ENCODE measurements at places on chromosomes 3 and 15.

DNA sequence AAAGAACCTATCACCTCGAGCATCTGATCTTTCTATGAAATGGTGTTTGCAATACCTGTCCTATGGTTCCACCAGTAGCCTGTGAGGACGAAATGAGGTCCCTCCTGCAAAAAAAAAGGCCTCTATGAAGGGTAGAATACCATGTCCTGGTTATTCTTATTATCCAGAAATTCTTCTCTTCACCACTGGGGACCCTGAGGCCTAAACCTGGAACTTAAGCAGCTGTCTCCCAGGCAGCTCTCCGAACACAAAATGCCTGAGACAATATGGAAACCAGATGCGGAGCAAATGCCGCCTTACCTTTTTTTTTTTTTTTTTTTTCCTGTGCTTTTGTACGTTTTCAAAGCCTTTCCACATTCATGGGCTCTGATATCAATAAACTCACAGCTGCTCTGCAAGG is 62.1 kb upstream of the WNT5A start:
- no peak for DNase-seq

DNA sequence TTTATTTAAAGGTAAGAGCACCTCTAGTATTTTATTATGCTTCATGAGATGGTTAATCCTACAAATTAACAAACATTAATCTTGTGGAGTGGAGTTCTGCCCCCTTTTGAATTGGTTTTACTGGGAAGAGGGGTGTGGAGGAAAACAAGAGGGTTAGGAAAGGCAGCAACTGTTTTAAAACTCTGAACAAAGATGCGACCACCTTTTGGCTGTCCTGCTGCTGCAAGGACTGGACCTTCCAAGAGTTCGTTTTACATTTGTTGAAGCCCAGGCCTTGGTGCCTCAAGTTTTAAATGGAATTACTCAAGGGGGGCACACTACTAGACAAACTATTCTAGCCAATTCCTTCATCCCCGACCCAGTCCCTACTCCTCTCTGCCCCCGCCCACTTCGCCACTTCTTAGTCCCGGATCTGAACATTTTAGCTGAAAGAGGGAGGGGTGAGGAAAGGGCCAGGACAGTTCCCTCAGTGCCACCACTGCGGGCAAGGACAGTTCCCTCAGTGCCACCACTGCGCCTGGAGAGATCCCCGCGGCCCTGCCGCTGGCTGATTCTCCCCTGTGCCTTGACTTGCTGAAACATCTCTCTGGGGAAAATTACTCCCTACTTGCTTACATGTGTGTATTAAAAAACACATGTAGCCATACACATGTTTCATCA is 11.2 kb downstream of the SOX2 start:
- DNase-seq, result no peak

GRCh38 chr15:88653200-88654064 is 14.6 kb downstream of the ISG20 start:
- DNase-seq, result peak; percentile 1

GRCh38 chr15:53520996-53521395 is 238.5 kb downstream of the WDR72 start:
- DNase-seq, result no peak

GRCh38 chr3:195809291-195809785 is 2.4 kb downstream of the MUC4 start:
- peak; percentile 85 for DNase-seq

DNA sequence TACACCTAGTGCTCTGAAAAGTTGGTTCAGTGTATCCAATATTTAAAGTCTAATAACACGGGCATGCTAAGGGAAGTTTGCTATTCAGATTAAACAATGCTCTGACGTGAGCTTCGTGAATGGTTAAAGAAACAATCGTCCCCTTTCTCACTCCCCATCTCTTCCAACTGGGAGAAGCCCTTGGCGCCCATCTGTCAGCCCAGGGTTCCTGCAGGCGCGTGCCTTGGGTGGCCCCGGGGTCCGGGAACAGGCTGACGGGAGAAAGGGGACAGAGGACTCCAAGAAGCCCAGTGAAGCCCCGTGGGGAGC is 413 bp downstream of the SEC22C start:
- no peak for DNase-seq

DNA sequence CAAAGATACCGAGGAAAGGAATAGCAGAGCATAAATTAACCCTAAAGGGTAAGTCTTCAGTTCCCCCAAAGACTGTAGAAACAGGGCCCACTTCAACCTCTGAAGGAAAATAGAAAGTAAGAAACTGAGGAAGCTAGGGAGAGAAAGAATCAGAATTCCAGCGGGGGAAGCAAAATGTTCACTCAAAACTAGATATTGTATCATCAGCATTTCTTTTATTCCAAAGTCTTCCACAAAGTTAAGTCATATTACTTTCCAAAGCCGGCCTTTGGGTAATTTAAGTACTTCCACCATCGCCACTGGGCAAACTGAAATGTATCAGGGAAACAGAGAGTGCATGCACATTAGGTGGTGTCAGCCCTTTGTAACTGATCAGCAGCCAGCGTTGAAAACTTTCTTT is 88.3 kb downstream of the RSL24D1 start:
- no peak for DNase-seq

DNA sequence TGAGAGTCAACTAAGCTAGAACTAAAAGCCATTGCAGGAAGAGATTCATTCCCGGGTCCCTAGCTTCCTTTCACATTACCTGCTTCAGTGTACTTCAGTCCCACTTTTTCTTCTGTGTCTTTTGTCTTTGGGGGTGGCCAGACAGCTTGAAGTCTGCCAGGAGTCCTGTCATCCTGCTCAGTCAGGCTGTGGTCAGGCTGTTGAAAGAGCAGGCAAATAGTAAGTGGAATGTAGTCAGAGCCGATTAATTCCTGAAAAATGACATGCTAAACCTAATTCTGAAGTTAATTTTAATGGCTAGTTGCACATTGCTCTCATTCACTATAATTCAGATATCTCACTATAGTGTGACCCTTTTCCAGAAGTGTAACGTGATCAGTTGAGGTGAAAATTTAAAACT is 129.6 kb downstream of the FMN1 start:
- no peak for DNase-seq

GRCh38 chr3:168341192-168341815 is 245.6 kb upstream of the GOLIM4 start:
- no peak for DNase-seq
